Cortex of kidney (tissue), 1 donor: ENCODE measurements at places on chromosomes 6 and 20.

DNA sequence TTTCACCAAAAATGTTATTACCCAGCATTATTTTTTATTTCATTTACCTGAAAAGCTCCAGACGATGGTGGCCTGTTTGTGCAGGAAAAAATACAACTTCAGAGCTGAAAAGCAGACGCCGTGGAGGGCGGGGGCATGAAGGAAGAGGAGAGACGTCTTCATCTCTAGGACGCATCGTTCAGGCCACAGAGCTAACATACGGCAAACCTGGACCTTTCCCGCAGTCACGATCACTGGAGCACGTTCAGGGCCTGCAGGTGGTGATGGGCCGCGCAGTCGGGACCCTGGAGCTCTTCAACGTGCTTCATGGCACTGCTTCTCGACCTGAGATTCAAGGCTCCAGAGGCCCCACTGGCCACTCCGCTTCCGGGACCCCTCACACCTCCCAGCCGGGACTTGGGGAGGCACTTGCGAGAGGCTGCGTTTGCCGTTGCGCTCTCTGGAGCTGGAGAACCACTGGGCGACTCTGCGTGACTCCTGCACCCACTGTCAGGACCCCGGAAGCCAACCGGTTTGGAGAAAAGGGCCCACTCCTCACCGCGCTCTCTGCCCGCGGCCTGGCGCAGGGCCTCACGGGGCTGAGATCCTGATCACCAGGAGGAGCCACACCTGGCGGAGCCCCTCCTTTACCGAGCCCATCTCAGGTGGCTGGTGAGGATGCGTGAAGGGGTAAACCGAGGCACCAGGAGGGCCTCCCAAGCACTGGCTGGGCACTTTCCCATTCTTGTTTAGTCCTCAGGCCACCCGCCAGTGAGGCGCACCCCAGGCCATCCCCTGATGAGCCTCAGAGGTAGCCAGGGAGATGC is 164.4 kb upstream of the AFDN start:
- DNase-seq = no peak

GRCh38 chr6:156974830-156975261 is 197.7 kb downstream of the ARID1B start:
- no peak for DNase-seq

DNA sequence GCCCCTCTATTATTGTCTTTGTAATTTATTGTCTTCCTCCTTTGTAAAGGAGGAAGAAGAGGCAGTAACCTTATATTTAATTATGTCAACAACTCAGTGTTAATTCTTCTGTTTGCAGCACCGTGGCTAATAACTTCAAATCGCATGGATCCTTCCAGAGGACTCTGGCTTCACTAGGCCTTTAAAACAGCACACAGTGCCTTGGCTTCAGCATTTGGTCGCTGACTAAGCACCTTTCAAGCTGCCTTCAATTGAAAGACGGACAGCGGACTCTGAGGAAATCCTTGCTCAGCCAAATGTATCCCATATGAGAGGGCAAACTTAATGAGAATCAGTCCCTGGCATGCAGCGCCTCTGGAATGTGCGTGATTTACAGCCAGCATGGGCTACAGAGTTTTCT is 64.2 kb downstream of the SGK1 start:
- no peak for DNase-seq

- DNase-seq = no peak
Observed at GRCh38 chr6:55277646-55278045, 49.6 kb upstream of the GFRAL start.

DNA sequence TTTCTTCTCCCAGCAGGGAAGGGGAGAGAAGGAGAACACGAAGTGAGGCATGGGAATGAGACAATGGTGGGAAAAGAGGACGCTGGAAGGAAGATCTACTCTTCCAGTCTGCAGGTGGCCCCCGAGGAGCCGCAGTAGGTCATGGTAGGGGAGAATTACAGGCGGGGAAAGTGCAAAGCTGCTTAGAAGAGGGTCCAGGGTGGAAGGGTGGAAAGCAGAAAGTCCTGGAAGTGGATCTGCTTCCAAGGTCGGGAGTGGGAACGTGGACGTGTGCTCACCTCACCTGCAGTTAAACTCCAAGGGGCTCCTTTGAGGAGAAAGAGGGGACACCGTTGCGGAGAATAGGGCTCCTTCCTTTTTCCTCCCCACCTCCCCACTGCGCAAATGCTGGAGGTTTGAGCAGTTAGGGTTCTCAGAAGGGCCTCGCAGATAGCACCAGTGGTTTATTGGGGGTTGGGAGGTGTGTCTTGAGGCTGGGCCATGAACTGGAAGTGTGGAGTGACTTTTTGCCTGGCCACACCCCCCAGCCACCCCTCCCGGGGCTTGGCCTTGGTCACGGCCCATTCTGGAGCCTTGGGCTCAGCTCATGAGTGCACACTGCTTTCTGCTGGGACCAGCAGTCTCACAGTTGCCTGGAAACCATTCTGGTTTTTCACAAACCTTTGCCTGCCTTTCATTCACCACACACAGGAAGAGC is 100.4 kb upstream of the MLN start:
- no peak for DNase-seq

- no peak for DNase-seq
Observed at GRCh38 chr20:56900252-56900651, 271.1 kb downstream of the TFAP2C start.

DNA sequence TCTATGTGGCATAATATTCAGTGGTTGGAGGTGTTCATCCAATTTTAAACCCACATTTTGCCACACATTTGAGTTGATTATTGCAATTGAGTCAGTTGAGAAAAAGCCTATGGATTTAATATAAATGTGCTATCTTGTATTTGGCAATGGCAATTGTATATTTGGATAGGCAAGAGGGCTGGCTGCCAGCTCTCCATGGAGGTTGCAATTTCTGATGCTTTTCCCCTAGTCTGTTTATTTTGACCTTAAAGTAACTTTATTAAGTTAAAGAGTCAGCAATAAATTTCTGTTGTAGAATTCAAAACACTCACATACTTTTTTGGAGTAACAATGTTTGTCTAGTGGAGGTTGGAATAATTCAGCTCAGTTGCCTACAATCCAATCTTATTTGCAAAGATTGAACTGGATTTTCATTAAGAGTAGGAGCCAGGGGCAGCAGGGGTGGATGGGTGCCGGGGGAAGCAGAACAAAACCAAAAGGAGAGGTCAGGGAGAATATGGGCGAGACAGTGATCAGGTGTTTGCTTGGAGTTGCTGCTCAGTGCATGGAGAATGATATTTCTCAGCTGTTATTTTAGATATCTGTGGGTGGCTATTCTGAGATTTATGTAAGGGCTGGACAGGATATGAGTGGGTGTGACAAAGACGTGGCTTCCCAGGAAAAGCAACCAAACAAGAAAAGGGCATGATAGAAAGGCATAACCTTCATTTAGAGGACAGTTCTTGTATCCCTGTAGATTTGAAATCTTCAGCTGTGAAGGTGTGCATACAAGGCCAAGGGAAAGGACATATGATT is 163.0 kb downstream of the HDGFL1 start:
- DNase-seq = no peak

DNA sequence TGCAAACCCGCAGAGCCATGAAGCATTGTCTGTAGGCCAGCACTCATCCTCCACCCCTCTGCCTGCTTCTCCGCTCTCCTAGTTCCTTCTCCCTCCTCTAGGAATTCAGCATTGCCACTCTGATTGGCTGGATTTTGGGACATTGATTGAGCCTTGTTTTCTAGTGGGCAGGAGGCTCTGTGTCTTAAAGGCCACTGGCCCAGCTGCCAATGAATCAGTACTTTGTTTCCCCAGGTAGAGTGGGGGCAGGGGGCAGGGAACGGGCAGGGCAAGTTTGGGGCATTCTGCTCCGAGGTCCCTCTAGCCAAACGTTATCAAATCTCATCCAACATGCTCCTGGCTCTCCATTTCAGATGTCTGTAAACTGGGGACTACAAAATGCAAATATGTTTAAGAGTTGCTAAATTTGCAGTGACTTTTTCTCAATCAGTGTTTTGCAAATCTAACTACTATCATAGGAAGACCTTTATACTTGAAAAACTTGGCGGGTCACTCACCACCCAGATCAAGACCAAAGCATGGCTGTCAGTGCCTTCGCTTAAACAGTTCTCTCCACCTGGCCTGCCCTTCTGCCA is 10.4 kb upstream of the BPI start:
- no peak for DNase-seq

DNA sequence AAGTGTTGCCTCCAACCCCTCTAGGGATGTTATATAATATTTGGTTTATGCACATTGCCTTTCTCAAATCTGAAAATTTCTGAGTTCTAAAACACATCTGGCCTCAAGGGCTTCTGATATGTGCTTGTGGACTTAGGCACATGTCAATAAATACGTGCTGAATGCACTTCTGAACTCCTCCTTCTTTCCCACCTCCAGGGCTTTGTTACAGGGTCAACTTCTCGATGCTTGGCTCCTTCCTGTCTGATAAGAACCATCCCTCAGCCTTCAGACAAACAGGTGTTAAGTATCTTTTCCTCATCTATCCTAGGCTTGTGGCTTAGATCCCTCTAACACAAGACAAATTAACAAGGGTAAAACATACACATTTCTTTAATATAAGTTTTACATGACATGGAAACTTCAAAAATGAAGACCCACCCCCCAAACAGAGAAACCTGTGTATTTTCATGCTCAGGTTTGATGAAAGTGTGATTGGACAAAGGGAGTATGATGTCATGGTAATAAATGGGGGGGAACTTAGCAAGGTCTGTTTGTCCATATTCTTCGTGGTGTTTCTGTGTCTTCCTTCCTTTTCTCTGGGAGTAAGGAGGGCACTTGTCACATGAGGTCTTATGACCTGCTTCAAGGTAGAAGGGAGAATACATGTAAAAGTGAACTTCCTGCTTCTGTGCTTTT is 326.9 kb downstream of the CD83 start:
- no peak for DNase-seq

GRCh38 chr6:136961848-136962247 is 39.7 kb downstream of the SLC35D3 start:
- DNase-seq = no peak

DNA sequence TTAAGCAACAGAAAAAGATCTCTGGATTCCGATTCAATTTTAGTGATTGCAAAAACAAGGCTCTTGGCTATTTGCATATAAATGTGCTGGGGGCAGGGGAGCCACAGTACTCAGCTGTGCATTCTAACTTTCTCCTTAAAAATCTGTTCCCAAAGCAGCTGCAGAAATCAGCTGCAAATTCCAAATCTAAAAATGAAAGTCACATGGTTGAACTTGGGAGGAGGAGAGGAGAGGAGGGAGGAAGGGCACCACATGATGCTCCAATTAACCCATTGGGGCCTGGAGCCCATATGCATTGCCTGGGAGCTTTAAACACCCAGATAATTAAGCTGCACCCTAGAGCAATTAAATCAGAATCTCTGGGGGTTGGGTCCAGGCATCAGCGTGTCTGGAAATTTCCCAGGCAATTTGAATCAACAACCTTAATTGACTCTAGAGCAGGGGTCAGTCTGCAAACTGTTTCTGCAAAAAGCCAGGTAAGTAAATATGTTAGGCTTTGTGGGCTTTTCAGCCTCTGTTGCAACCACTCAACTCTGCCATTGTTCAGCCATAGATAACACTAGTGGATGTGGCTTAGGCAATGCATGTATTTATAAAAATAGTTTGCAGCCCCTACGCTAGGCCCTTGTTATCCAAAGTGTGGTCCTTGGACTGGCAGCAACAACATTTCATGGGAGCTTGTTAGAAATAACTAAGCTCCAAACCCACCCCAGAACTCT is 508.1 kb downstream of the KIF16B start:
- DNase-seq = no peak

DNA sequence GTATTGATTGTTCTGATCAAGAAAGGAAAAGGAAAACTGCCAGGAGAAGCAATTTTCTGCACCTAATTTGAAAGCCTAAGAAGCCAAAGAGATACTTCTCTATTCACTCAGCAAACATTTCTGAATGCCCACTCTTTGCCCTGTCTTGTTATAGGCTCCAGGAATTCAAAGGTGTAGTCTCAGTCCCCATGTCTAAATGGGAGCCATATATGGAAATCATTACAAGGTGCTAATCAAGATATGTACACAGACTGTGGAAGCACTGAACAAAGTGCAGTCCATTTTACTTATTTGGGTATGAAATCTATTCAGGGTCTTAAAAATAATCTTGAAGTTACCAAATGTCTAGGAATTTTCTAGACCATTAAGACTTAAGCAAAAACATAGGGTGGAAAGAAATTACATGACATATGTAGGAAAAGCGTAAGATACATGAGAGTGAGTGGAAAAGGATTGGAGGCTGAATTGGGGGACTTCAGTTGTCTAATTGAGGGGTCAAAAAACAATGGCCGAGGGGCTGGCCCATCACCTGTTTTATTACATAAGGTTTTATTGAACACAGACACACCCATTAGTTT is 39.0 kb upstream of the ASCC3 start:
- DNase-seq = no peak

DNA sequence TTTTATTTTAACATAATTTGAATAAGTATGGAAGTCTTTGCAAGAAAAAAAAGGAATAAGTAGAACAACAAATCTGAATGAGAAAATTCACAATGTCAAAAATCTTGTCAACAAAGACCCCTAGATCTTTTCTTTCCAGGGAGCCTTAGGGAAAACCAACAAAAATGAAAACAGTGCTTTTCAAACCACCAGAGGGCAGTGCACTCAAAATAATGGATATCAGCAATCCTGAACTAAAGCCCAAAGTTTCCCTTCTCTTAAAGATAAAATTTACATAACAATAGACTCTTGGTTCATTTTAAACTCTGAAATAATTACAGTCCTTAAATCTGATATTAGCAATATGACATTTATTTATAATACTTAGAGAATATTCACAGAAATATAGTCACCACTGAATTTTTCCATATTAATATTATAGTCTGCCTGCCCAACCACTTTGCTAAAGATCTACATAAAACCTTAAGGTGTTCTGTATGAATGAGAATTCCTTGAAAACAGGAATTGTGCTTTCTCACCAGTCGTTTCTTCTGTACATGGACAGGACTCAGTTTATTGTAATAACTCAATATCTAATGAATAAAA is 105.3 kb upstream of the BMP5 start:
- DNase-seq = no peak

GRCh38 chr6:143253586-143253985 is 192.9 kb downstream of the AIG1 start:
- no peak for DNase-seq
